ENCODE measurements at places on chromosomes 16 and 17. TPM values are rescaled to one million over a fixed set of nuclear protein-coding genes. Genes with fewer than 3 reads are reported as not detected.

The ZACN gene
- 27.5 TPM for polyA plus RNA-seq

The BCL6B gene
- polyA plus RNA-seq = 45.0 TPM

The DOC2A gene
- polyA plus RNA-seq = 1.8 TPM

The FBXW10 gene
- 0.84 TPM for polyA plus RNA-seq

The ABCA9 gene
- polyA plus RNA-seq = 8.6 TPM

The PDILT gene
- not detected for polyA plus RNA-seq

The OR3A3 gene
- not detected for polyA plus RNA-seq

The DHRS11 gene
- polyA plus RNA-seq = 13.7 TPM

The DPEP3 gene
- polyA plus RNA-seq = not detected

The NUPR1 gene
- polyA plus RNA-seq = 32.8 TPM

The SMTNL2 gene
- 20.6 TPM for polyA plus RNA-seq

The ARL4D gene
- 8.9 TPM for polyA plus RNA-seq

The MYLK3 gene
- polyA plus RNA-seq = 0.89 TPM

All from left lung (tissue), 14 donors.